Activated B cell treated with CpG ODN at 0.5 μM for 24 hours (primary cell): ENCODE measurements at places on chromosomes 16 and 17. TPM values are rescaled to one million over a fixed set of nuclear protein-coding genes. Genes with fewer than 3 reads are reported as not detected.

B3GNT9 gene
- total RNA-seq = 0.64 and 0.93 TPM in 2 replicates

KRTAP2-3 gene
- total RNA-seq = not detected in 2 replicates

MPP2 gene
- total RNA-seq = not detected in 2 replicates

CCNF gene
- 5.3 and 5.5 TPM in 2 replicates for total RNA-seq

KIF2B gene
- not detected in 2 replicates for total RNA-seq

GRCh38 chr16:78729687-78730086 is 630.2 kb downstream of the WWOX start:
- H3K27ac ChIP-seq = no peak overlapping the region
- peaks cover 28% of the 10 kb centered on the region for H3K4me1 ChIP-seq
- H3K36me3 ChIP-seq = no peaks in the 10 kb centered on the region
- no peak for DNase-seq
- H3K27me3 ChIP-seq = no peaks in the 10 kb centered on the region
- no peak overlapping the region for H3K4me3 ChIP-seq

DNA sequence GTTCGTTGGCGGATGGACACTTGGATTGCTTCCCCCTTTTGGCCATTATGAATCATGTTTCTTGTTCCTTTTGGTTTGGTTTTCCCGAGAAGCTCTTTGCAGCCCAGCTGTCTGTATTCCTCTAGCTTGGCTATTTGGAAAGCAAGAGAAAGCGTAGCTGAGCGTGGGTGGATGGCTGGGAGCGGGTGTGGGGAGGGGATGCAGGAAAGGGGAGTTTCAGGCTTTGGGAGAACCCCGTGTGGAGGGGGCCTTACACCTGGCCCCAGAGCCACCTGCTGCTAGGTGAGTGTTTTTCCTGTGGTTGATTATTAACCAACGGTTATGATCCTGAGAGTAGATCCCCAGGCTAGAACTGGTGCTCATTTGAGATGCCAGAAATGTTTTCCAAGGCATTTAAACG is 103.7 kb downstream of the RAP1GAP2 start:
- no peaks in the 10 kb centered on the region for H3K27me3 ChIP-seq
- H3K27ac ChIP-seq = no peak overlapping the region
- DNase-seq = no peak

DNA sequence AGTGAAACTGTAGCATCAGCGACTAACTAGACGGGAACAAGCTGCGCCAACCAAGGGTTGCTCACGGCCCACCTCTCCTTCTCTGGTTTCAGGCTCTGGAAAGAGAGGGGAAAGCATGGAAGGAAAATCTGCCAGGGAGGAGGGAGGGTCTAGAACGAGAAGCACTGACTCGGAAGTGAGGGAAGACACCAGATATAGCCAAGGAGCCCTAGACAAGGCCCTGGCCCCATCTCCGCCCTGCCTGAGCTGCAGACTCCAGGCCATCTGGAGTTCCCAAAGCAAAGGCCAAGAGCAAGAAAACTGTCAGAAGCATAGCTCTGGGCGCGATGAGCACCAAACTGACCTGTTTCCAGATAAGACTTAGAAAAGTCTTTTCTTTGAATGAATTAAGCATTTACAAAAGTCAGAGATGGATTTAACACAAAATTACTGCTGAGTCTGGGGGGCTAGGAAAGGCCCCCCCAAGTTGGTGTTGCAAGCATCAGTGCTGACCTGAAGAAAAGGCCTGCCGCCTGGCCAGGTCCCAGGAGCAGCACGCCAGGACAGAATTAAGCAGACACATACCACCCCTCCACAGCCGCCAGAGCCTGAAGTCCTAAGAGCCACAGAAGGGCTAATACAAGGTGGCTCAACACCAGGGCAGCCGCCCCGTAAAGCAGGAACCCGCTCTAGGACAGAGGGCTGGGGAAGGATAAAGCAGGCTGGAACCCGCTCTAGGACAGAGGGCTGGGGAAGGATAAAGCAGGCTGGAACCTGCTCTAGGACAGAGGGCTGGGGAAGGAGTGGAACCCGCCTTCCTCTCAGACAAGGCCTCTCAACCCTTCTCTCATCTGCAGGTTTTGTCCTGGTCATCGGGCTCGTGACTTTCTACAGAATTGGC is 20.7 kb downstream of the TMEM204 start:
- H3K27ac ChIP-seq = no peak overlapping the region
- H3K4me1 ChIP-seq = no peaks in the 10 kb centered on the region
- no peak for DNase-seq
- H3K36me3 ChIP-seq = peaks cover 4% of the 10 kb centered on the region
- no peak overlapping the region for H3K4me3 ChIP-seq

GRCh38 chr17:72778169-72779151 is 314.0 kb downstream of the SLC39A11 start:
- peaks cover 7% of the 10 kb centered on the region for H3K36me3 ChIP-seq
- H3K4me3 ChIP-seq = no peak overlapping the region
- H3K27ac ChIP-seq = no peak overlapping the region
- DNase-seq = no peak

- DNase-seq = no peak
- H3K27ac ChIP-seq = no peak overlapping the region
- no peak overlapping the region for H3K4me3 ChIP-seq
- no peaks in the 10 kb centered on the region for H3K27me3 ChIP-seq
- H3K4me1 ChIP-seq = no peaks in the 10 kb centered on the region
Measured at GRCh38 chr17:29495011-29495410, 71.8 kb downstream of the ABHD15 start.

GRCh38 chr17:32440722-32441121 is 3.6 kb upstream of the PSMD11 start:
- no peak overlapping the region for H3K4me3 ChIP-seq
- peaks cover 2% of the 10 kb centered on the region for H3K27me3 ChIP-seq
- H3K4me1 ChIP-seq = peaks cover 10% of the 10 kb centered on the region
- peaks cover 3% of the 10 kb centered on the region for H3K36me3 ChIP-seq

DNA sequence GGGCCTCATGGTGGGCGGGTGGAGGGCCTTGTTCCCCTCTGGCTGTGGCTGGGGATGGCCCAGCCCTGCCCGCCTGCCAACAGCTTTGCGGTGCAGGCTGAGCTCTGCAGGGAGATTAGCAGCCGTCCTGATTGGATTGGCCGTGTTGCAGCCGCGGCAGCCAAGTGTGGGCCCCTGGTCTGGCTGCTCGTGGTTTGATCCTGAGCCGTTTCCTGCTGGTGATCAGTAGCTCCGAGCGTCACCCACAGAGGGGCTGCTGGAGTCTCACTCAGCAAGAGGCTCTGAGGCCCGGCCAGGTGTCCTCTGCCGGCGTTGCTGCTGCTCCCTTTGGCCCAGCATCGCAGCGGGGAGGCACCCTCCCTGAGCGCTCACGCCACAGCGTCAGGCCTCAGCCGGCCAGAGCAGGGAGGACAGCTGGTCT is 32.5 kb downstream of the BAIAP2 start:
- no peaks in the 10 kb centered on the region for H3K27me3 ChIP-seq
- no peaks in the 10 kb centered on the region for H3K36me3 ChIP-seq
- H3K4me3 ChIP-seq = no peak overlapping the region
- H3K4me1 ChIP-seq = no peaks in the 10 kb centered on the region
- no peak for DNase-seq
- H3K27ac ChIP-seq = no peak overlapping the region

- H3K27me3 ChIP-seq = peaks cover 39% of the 10 kb centered on the region
- H3K36me3 ChIP-seq = peaks cover 3% of the 10 kb centered on the region
- DNase-seq = no peak
- no peak overlapping the region for H3K27ac ChIP-seq
Measured at GRCh38 chr17:2855063-2855600, 58.9 kb downstream of the RAP1GAP2 start.
